ENCODE measurements at places on chromosomes 5 and 9. TPM values are rescaled to one million over a fixed set of nuclear protein-coding genes. Genes with fewer than 3 reads are reported as not detected.

OTULINL gene
- polyA plus RNA-seq = 6.0 TPM

CMBL gene
- 82.2 TPM for polyA plus RNA-seq

DNA sequence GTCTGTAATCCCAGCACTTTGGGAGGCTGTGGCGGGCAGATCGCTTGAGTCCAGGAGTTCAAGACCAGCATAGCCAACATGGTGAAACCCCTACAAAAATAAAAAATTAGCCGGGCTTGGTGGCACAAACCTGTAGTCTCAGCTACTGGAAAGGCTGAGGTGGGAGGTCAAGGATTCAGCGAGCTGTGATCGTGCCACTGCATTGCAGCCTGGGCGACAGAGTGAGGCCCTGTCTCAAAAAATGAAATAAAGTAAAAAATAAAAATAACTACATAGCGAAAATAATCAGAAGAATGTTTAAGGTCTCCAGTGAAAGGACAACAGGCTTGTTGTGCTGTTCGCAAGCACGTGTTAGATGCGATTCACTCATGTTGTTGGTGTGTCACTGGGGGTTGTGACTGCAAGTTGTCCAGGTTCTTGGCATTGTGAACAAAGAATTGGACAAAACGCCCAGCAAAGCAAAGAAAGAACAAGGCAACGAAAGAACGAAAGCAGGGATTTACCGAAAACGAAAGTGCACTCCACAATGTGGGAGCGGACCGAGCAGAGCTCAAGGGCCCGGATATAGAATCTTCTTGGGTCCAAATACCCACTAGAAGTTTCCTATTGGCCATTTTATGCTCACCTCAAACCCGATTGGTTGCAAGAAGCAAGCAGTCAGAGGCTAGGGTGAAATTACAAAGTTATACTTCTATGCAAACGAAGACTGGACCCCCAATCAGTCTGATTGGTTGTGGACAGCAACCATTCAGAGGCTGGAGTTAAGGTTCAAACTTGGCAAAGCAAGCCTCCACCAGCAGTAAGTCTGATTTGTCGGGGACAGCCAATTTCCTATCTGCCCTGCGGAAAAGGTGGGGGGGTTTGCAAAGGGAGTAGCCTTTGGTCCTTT, 844 bp upstream of the MCCC2 start:
- peak; percentile 23 for DNase-seq

SLC34A1 gene
- not detected for polyA plus RNA-seq

MATR3 gene
- polyA plus RNA-seq = 307 TPM

DNA sequence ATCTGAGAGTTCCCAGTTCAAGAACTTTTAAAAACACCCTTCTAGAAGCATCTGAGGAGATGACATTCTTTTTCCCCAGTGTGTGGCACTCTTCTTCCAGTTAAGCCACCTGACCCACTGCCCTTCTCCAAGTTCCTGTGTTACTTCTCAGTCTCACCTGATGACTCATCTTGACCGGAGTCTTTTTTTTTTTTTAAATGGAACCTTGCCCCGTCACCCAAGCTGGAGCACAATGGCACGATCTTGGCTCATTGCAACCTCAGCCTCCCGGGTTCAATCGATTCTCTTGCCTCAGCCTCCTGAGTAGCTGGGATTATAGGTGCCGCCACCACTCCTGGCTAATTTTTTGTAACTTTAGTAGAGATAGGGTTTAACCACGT, 224.1 kb upstream of the DAB2 start:
- DNase-seq = no peak

DNA sequence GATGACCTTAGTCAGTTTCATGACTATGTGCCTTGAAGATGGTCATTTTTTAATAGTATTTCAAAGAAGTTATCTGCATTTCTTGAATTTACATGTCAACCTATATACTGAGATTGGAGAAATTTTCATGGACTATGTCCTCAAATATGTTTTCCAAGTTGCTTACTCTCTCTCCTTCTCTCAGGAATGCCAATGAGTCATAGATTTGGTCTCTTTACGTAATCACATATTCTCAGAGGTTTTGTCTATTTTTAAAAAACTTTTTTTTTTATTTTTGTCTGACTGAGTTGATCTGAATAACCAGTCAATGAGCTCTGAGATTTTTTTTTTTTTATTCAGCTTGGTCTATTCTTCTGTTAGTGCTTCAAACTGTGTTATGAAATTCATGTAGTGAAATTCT, 374.7 kb upstream of the GRIN3A start:
- no peak for DNase-seq

FAM221B gene
- 0.20 TPM for polyA plus RNA-seq

DNA sequence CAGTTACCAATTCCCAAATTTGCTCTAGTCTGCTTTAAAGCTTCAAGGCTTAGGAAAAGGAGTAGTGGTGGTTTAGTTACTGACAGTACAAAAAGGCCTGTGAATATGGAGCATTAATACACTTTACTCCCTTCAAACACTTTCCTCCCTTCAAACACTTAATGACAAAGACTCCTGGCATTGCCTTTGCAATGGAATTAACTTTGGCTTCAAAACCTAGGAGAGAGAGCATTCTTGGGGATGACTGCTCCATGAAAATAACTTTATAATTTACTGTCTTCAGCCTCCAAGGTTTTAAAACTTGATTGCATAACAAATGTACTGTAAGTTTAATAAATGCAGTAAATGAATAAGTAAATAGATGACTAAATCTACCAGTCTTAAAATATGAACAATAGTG, 185.6 kb downstream of the TRPM3 start:
- no peak for DNase-seq

DNA sequence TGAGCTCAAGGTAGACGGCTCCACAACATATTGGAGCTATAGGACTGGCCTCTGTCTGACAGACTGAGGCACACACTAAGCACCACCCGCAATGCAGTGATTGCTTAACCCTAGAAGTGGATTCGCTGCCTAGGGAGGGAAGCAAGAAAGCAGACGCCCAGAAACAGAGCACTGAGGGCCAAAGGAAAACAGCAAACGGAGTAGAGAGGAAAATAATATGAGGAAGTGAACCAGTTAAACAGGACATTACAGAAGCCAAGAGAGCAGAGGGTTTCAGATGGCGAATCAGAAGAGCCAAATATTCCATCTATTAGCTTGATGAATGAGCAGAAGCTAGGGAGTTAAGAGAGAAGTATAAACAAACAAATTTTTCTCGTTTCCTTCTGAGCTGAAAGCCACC, 139.2 kb upstream of the LHFPL2 start:
- peak; percentile 64 for DNase-seq

DNA sequence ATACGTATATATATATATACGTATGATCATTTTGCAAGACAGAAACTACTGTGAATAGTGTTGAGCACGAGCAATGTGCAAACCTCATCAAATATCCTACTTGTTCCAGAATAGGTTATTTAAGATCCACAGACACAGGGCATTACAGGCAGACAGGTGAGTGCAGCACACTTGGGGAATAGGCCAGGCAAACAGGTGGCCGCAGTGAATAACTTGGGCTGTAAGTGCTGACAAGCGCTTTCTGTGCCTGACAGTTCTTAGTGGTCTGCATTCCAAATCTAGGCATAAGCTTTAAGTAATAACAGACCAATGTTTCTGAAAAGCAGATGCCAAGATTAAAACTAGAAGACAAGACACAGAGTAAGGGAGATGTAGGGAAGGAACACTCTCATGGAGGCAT, 77.9 kb downstream of the LHFPL2 start:
- no peak for DNase-seq

DNA sequence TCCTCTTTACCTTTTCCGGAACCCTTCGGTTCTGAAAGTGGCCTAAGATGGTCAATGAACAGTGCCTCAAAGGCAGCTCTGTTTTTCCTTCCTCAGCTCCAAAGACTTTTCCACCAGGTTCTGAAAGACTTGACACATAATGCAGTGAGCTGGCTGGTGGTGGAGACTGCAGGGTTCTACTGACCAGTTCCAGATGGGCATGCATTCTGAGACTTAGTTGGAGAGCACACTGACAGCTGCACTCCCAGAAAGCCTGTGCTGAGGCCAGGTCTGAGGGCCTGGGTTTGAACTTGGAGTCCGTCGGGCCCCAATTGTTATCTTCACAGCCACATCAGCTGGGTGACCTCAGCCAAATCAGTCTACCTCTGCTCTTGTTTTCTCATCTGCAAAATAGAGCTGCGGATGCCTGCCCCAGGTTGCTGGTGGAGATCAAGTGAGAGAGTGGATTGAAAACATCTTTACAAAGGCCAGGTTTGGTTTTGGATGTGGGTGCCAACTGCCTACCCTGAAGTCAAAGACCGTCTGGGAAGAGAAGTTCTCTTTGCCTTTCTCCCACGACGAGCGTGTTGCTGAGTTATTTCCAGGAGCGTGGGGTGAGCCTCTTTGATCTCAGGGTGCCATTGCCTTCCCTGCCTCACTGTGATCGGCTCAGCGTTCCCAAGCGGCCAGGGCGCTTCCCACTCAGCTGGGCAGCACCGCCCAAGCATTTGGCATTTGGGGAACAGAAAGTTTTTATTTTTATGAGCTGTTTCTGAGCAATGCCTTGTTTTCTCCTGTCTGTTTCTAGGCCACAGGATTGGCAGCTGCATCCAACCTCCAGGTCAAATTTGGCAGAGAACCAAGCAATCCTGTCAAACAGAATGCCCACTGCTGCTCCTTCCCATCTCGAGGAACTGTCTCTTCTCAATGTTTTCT, 54.9 kb downstream of the RAD23B start:
- DNase-seq = no peak

- DNase-seq = no peak
These were observed 31.3 kb upstream of the ZFYVE16 start for GRCh38 chr5:80376557-80376956.

DNA sequence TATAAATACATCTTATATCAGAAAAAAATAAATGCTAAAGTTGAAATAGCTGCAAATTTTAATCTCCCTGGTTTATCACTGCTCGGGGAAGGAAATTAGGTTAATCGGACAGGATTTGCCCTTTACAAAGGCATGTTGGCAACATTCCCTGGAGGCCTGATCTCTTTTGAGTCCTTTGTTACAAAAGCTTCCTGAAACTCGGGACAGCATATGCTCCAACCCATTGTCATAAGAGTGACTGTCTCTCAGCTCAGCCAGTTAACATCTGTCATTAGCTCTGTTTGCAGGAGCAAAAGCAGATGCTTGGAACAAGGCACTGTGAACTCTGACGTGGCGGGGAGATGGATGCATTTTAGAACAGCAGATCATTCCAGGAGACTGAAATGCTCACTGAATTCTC, 80.6 kb downstream of the MYO10 start:
- DNase-seq = peak; percentile 54

NINJ1 gene
- 23.3 TPM for polyA plus RNA-seq

GRCh38 chr5:131305138-131305689, 41.4 kb downstream of the CDC42SE2 start:
- DNase-seq = no peak

DNA sequence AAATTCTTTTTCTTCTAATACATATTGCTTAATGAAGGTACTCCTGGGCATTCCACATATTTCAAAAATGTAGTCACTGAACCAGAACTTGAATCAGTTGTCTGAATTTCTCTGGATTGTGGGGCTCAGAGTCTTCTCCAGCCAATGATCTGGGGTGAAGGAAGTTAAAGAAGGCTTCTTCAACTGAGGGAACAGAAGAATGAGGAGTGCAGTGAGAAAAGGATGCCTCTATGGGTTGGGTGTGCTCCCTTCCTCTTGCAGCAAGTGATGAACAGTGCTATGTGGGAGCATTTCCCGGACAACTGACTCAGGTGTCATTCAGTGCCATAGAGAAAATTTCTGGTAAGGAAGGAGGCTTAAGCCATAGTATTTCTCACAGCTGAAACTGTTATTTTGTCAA, 7.9 kb downstream of the LNPEP start:
- no peak for DNase-seq

- DNase-seq = peak; percentile 84
These were observed 795 bp upstream of the PJA2 start for GRCh38 chr5:109410389-109411148.

- DNase-seq = no peak
These were observed 899 bp upstream of the SHC3 start for GRCh38 chr9:89179540-89179894.

PDE8B gene
- 2.1 TPM for polyA plus RNA-seq

GRCh38 chr9:83032065-83032625, 30.8 kb downstream of the RASEF start:
- no peak for DNase-seq

DNA sequence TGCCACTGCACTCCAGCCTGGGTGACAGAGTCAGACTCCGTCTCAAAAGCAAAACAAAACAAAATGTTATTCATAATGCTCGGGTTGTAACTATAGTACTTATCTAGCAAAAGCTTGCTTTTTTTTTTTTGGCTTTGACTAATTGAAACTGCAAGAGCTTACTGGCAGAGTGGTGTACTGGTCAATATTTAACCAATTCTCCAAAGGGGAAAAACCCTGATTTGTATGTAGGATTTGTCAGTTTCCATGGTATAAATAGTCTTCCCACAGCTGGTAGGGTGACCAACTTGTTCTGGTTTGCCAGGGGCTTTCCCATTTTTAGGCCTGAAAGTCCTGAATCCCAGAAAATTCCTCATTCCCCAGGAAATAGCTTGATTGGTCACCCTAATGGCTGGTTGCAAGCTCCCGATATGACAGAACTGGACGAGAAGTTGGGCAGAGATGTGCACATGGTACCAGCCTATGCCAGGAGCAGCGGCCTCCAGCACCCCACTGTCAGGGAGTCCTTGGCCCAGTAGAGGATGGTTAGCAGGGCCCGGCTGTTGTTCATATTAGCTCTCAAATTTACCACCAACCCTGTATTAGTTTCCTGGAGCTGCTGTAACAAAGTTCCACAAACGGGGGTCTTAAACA, 58.0 kb downstream of the FXN start:
- no peak for DNase-seq

DNA sequence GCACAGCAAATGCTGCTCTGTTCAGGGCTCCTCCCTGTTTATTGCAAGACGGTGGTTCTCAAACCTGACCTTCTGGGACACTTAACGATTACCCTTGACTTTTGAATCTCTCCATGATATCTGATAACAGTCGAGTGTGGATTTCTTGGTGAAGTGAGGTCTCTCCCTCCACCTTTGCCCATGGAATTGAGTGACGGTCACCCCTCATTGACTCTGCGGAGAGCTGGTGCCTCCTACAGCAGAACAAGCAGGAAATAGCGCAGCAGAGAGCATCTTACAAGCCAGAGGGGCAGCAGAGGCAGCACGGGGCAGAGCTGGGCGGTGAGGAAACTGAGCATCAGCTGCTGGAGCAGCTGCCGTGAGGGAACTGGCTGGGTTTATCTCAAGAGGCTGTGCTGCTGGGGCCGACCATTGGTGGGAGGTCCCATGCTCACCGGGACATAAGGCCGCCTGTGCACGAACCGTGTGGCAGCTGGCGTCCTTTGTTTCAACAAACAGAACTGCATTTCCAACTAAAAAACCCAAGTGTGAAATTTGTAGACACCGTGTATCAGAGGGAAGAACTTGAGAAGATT, 189.8 kb downstream of the MTRR start:
- DNase-seq = no peak

C5orf52 gene
- polyA plus RNA-seq = not detected

- peak; percentile 1 for DNase-seq
These were observed 442.5 kb upstream of the COX7C start for GRCh38 chr5:86175224-86175623.

KIF24 gene
- polyA plus RNA-seq = 25.0 TPM

NRG2 gene
- 1.2 TPM for polyA plus RNA-seq

CCL21 gene
- 27.0 TPM for polyA plus RNA-seq

DNA sequence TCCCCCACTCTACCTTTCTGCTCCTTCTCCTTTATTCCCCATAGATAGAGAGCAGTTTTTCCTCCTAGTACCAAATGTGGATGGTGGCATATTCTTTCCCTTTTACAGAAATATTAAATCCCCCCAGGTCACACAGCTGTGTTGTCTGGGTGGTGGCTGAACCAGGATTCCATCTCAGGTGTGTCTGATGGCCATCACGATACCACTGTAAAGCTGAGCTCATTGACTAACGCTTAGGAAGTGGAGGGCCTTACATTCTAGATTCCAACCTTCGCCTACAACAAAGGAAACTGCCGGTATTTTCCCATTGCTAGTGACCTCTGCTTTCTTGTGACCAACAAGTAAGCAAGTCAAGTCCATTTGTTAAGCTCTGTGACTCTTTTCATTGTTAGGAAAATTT, 131.9 kb upstream of the KLF4 start:
- DNase-seq = no peak
